ENCODE measurements at places on chromosomes 4 and X.

GRCh38 chr4:41142376-41143310 lies 71.7 kb downstream of the APBB2 start:
- DNase-seq, result no peak

GRCh38 chr4:131547506-131547981 lies 1601.5 kb upstream of the PCDH10 start:
- no peak for DNase-seq

- DNase-seq, result no peak
Observed at GRCh38 chr4:165620913-165621312, 242.1 kb downstream of the CPE start.

DNA sequence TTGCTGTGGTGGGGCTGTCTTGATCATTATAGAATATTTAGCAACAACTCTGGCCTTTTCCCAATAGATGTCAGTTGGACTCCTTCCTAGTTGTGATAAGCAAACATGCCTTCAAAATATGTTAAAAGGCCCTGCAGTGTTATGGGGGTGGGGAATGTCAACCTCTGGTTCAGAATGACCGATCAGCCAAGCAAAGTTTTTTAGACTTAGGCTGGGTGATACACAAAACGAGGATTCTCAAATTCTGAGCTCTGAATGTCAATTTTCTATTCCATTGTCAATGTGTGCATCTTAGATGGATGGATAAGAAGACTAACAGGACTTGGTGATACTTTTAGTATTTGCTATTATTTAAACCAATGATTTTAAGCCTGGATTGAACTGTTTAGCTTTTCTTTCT lies 940.0 kb upstream of the GRIA3 start:
- no peak for DNase-seq

DNA sequence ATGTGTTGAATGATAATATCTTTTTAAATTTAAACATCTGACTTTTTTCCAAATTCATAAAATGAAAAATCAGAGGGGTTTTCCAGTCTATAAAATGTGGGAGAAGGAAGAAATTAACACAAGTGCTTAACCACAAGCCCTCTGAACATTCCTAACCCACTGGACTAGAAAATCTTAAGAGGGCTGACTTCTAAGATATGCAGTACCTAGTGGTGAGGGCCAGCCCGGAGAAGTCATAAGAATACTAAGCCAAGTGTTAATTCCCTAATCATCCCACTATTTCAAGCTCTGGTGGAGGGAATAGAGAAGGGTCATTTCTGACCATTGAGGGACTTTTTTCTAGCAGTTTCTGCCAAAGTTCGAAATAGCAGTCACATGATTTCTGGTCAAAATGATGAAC lies 86.9 kb upstream of the NEIL3 start:
- DNase-seq, result no peak

DNA sequence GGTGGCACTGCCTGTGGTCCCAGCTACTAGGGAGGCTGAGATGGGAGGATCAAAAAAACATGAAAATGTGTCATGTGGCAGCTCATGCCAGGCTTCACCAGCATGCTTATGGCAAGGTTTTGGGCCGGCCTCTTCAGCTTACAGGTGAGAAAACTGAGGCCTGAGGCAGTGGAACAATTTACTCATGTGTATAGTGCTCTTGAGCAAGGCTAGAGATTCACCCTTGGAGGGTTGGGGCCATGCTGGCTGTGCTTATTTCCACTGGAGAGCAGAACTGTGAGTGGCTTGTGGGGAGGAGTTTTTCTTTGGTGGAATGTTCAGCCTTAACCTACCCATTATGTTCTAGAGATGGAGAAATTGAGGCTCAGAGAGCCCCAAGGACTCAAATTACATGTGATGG lies 31.8 kb downstream of the NSD2 start:
- DNase-seq, result no peak

DNA sequence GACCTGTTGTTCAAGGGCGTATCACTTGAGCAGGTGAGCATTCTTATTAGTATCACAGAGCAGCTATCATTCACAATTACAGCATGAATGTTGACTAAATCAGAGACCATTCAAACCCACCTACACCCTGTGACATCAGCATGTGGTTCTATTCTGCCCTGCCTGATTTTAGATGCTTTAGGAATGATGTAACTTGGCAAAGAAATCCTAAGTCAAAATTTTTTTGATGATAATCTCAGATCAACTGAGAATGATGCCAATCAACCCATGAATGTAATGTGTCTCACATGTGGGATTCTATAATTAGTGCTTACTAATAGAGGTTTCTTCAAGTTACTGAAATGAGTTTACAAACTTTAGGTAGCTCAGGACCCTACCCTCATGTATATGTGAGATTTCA lies 13.4 kb upstream of the CHIC2 start:
- no peak for DNase-seq

DNA sequence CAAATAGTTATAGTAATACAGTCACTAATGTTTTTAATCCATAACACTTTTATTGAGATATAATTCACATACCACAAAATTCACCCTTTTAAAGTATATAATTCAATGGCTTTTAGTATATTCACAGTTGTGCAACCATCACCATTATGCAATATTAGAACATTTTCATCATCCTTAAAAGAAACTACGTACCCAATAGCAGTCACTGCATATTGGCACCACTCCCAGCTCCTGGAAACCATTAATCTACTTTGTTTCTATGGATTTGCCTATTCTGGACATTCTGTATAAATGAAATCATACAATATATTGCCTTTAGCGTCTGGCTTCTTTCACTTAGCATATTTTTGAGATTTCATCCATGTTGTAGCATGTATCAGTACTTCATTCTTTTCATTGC lies 99.3 kb downstream of the AMMECR1 start:
- no peak for DNase-seq

DNA sequence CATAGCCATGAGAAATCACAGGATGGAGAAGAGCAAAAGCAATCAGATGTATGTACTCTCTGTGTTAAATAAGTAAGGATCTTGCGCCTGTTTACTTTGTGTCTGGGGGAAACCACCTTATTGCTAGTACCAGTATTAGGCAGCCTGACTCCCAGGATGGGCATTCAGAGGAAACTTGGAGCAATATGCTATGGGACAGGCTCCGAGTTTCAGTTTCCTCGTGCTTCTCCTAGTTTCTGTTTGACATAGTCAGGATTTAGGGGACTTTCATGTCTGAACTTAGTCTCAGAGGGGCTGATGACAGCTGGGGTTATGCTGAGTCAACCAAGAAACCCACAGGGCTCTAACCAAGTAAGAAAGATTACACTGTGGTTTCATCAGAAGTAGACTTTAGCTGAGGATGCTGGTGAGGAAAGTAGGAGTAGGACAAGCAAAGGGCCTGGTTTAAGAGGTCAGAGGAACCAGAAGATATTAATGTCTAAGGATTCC lies 13.5 kb downstream of the NSUN7 start:
- DNase-seq, result no peak

DNA sequence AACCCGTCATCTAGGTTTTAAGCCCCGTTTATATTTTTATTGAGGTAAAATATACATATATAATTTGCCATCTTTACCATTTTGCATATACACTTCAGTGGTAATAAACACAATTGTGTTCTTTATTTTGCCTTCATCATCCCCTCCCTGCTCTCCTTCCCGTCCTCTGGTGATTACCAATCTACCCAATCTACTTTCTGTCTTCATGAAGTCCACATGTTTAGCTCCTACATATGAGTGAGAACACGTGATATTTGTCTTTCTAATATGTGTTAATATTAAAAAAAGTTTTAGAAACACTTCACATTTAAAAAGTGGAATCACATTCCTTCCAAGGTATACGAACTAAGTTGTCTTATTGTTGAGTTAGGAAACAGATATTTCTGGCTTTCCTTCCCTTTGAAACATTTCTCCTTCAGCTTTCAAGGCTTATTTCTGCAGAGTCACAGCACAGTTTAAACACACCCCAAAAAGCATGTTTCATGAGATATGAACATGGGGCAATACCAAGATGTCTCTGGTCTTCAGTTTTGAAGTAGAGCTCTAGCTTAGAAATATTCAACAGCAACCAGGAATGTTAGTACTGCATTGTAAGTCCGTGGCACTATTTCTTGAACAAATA lies 35.9 kb downstream of the GYPA start:
- DNase-seq, result no peak

GRCh38 chr4:142929526-142929925 lies 83.4 kb upstream of the INPP4B start:
- no peak for DNase-seq

DNA sequence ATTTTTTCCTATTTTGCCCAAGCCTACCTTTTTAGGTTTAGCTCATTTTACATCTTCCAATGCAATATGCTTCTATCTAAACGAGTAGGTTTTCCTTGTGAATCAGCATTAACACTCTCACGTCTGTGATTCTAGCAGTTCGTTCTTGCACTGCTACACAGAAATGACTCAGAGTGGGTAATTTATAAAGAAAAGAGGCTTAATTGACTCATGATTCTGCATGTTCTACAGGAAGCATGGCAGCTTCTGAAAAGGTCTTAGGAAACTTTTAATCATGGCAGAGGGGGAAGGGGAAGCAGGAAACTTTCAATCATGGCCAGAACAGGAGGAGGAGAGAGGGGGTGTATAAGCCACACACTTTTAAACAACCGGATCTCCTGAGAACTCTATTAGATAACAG lies 44.9 kb downstream of the SPANXN1 start:
- DNase-seq, result no peak

- peak; percentile 25 for DNase-seq
Observed at GRCh38 chrX:48897157-48897624, 377 bp downstream of the TIMM17B start.

DNA sequence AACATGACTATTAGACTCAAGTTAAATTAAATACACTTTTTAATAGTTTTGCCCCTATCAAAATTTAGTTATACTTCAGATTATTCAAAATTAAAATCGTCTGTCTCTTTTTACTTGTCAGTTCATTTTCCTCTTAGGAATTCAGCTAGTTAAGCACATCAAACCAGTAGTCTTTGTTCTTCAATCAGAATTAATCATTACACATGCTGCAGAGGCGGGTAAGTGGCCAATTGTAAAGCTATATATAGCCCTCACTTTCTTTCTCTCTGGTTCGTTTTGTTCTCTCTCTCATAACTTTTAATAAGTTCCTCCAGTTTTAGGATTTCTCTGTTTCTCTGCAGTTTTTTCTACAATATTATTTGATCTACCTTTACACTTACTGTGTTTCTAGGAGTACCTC lies 359.1 kb upstream of the PABPC4L start:
- DNase-seq, result no peak

GRCh38 chr4:99208719-99209075 lies 10.3 kb downstream of the ADH6 start:
- DNase-seq, result no peak

DNA sequence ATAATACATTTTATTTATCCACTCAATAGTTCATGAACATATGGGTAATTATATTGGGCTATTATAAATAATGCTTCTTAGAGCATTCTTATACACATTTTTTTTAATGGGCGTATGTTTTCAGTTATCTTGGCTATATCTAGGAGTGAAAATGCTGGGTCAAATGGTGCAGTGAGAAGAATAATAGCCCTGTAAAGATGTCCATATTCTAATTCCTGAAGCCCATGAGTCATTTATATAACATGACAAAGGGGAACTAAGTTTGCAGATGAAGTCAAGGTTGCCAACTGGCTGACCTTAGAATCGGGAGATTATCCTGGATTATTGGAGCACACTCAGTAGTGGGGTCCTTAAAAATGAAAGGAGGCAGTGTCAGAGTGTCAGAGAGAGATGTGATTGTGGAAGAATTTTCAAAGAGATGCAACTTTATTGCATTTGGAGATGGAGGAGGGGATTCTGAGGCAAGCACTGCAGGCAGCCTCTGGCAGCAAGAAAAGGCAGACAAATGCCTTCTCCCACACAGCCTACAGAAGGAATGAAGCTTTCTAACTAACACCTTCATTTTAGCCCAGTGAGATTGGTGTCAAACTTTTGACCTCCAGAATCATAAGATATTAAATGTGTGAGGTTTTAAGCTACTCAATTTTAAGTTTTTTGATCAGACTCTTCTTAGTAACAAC lies 106.1 kb upstream of the HS3ST1 start:
- DNase-seq, result no peak

DNA sequence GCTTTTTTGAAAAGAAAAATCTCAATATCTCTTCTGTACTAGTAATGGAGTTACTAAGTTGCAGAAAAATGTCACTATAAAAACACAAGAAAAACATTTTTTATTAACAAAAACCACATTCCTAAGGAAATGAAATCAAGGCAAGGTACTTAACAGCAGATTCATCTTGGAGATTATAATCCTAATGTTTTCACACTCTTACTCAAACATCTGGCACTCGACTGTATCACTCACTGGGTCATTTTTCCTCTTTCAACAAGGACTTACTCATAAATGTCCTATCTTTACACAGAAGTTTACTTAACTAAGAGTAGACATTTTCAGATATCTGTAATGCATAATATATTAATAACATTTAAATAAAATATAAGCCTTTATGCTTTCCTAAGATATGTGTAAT lies 216.6 kb downstream of the NR3C2 start:
- DNase-seq, result no peak

- DNase-seq, result no peak
Observed at GRCh38 chrX:103536732-103537131, 17.4 kb upstream of the RAB40A start.

- peak; percentile 42 for DNase-seq
Observed at GRCh38 chr4:186104890-186105646, 564 bp downstream of the FAM149A start.

- no peak for DNase-seq
Observed at GRCh38 chrX:69268611-69269010, 103.4 kb upstream of the PJA1 start.

DNA sequence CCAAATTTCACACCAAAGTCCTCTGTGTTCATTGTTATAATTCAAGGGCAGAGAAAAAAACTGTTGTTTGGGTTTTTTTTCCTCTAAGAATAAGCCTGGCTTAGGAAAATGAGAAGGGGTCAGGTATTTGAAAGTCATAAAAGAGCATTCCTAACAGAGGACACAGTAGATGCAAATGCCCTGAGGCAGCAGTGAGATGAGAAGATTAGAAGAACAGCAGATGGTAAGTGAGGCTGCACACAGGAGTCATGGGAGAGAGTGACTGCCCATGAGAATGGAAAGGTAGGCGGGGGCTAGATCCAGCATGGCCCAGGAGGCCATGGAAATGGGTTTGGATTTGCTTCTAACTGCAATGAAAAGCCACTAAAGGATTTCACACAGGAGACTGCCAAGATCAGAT lies 107.5 kb upstream of the RBPJ start:
- DNase-seq, result no peak

- no peak for DNase-seq
Observed at GRCh38 chrX:19343085-19343534, 617 bp upstream of the PDHA1 start.
